T-helper 2 cell treated with Interferon-gamma antibody and Interleukin-4, amounts not matched to agents 5 μg/mL and 100 μg/mL, for 36 hours (primary cell): ENCODE measurements at places on chromosomes 7 and 10.

- peaks cover 73% of the 10 kb centered on the region for H3K4me1 ChIP-seq
- no peaks in the 10 kb centered on the region for H3K27me3 ChIP-seq
- no peak overlapping the region for H3K4me3 ChIP-seq
- peak overlapping the region; percentile 23 for H3K27ac ChIP-seq
- no peak for DNase-seq
- H3K36me3 ChIP-seq, result peaks cover 73% of the 10 kb centered on the region
These were observed 12.3 kb downstream of the CAMK2G start for GRCh38 chr10:73862011-73862410.

- no peak overlapping the region for H3K27ac ChIP-seq
- DNase-seq, result no peak
- H3K4me3 ChIP-seq, result no peak overlapping the region
- H3K36me3 ChIP-seq, result no peaks in the 10 kb centered on the region
These were observed 15.3 kb upstream of the ADAMTS14 start for GRCh38 chr10:70657041-70657440.

DNA sequence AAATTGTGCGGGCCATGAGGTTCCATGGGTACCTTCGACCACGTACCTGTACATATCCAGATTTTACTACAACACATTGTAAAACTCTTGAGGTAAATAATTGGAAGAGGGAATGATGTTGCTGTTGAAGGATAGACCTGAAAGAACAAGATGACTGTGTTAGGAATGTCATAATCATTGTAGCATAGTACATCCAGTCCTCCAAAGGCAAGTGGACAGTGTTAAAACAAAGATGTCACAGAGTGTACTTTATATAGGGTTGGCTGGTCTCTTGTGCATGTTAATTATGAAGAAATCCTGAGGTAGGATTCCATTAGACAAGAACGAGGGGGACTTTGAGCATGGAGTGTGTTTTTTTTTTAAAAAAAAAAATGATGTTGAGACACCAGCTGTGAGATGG lies 30.4 kb downstream of the VWC2 start:
- no peaks in the 10 kb centered on the region for H3K36me3 ChIP-seq
- no peaks in the 10 kb centered on the region for H3K27me3 ChIP-seq
- H3K4me1 ChIP-seq, result no peaks in the 10 kb centered on the region

GRCh38 chr10:5555881-5556280 lies 31.1 kb downstream of the CALML3 start:
- H3K4me1 ChIP-seq, result peaks cover 26% of the 10 kb centered on the region
- no peak for DNase-seq
- no peaks in the 10 kb centered on the region for H3K36me3 ChIP-seq
- no peak overlapping the region for H3K4me3 ChIP-seq
- peaks cover 4% of the 10 kb centered on the region for H3K27me3 ChIP-seq

- H3K27ac ChIP-seq, result no peak overlapping the region
- no peak overlapping the region for H3K4me3 ChIP-seq
- H3K27me3 ChIP-seq, result no peaks in the 10 kb centered on the region
- no peaks in the 10 kb centered on the region for H3K4me1 ChIP-seq
These were observed 133.1 kb upstream of the ADAM12 start for GRCh38 chr10:126521399-126521798.

DNA sequence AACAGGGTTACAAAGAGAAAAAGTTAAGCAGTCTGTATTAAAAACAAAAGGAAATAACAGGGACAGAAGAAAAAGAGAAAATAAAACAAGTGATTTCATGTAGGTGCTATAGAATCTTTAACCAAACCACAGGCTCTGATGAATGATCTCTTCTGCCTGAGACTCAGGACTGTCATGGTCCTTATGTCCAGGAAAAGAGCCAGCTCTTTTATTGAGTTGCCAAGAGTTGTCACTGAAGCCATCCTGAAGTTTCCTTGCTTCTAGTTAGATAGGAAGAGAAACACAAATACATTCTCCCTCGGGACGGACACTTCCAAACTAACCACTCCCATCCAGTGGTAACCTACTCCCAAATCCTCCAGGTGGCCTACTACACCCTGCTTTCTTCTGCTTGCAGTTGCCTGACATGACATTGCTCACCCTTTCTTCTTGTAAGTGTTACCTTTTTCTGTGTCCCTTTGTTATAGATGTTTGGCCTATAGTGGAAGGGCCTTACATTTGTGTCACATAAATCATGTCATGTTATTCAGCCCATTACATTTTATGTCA lies 346.7 kb downstream of the NRG3 start:
- no peaks in the 10 kb centered on the region for H3K4me1 ChIP-seq
- H3K27me3 ChIP-seq, result no peaks in the 10 kb centered on the region
- no peak for DNase-seq
- no peak overlapping the region for H3K4me3 ChIP-seq
- H3K27ac ChIP-seq, result no peak overlapping the region

GRCh38 chr10:44386546-44387052 lies 1.7 kb upstream of the CXCL12 start:
- H3K27me3 ChIP-seq, result peaks cover 34% of the 10 kb centered on the region
- no peak overlapping the region for H3K4me3 ChIP-seq
- no peak overlapping the region for H3K27ac ChIP-seq
- DNase-seq, result no peak

DNA sequence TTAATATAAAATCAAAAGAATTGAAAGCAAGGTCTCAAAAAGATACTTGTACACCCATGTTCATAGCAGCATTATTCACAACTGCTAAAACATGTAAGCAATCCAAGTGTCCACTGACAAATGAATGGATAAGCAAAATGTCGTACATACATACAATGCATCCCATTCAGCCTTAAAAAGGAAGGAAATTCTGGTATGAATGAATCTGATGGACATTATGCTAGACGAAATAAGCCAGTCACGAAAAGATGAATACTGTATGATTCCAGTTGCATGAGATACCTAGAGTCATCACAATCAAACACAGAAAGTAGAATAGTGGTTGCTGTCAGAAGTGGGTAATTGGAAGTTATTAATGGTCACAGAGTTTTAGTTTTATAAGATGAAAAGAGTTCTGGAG lies 9.5 kb upstream of the TAC1 start:
- no peak overlapping the region for H3K27ac ChIP-seq
- H3K4me3 ChIP-seq, result no peak overlapping the region
- no peak for DNase-seq
- H3K36me3 ChIP-seq, result no peaks in the 10 kb centered on the region
- no peaks in the 10 kb centered on the region for H3K27me3 ChIP-seq

DNA sequence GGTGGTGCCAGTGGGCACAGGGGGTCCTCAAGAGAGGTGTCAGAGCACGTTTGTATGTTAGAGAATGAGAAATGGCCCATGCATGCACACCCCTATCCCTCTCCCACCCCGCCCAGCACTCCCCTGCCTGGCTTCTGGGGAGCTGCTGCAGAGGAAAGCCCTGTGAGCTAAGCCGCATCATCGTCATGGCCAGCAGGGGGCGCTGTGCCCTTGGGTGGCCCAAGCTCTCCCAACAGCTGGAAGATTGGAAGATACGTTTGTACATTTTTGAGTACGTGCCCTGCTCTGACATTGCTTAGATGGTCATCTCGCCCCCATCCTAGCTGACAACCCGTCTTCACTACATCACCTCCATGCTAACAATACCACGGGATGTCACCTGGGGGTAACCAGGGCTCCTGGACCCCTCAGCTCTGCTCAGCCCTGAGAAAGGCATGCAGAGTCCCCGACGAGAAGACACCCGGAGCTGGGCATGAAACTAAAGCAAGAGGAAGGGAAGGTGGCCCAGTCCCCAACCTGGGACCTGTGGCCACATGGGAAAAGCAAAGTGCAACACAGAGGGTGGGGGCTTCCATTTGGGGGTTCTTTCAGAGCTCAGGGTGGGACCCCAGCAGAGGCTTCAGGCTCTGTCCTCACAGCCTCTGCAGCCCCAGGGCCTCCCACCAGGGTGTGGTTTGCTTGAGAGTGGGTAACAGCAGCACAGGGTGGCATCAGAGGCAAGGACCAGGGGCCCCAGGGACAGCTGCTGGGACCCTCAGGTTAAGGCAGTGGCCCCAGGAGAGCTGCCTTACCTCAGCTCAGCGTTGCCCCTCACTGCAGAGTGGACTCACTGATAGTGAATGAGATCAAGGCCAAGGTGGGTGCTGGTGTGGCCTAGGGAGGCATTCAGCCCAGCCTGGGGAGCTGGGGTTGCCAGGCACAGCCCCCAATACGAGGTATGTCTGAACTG lies 136.6 kb downstream of the PTPN20 start:
- no peaks in the 10 kb centered on the region for H3K27me3 ChIP-seq
- H3K27ac ChIP-seq, result no peak overlapping the region
- H3K4me1 ChIP-seq, result peaks cover 9% of the 10 kb centered on the region
- no peaks in the 10 kb centered on the region for H3K36me3 ChIP-seq
- no peak overlapping the region for H3K4me3 ChIP-seq

- no peaks in the 10 kb centered on the region for H3K36me3 ChIP-seq
- H3K27ac ChIP-seq, result no peak overlapping the region
- peaks cover 19% of the 10 kb centered on the region for H3K4me1 ChIP-seq
- no peak for DNase-seq
- no peak overlapping the region for H3K4me3 ChIP-seq
- peaks cover 15% of the 10 kb centered on the region for H3K27me3 ChIP-seq
These were observed 24.4 kb downstream of the GSDME start for GRCh38 chr7:24732646-24733413.

- H3K27ac ChIP-seq, result no peak overlapping the region
- H3K27me3 ChIP-seq, result no peaks in the 10 kb centered on the region
- H3K4me3 ChIP-seq, result no peak overlapping the region
- no peaks in the 10 kb centered on the region for H3K36me3 ChIP-seq
- peaks cover 19% of the 10 kb centered on the region for H3K4me1 ChIP-seq
- peak; percentile 45 for DNase-seq
These were observed 66.7 kb upstream of the FGL2 start for GRCh38 chr7:77266291-77266794.

GRCh38 chr7:28433699-28434219 lies 21.4 kb downstream of the CREB5 start:
- no peaks in the 10 kb centered on the region for H3K36me3 ChIP-seq
- H3K27ac ChIP-seq, result no peak overlapping the region
- no peak for DNase-seq

DNA sequence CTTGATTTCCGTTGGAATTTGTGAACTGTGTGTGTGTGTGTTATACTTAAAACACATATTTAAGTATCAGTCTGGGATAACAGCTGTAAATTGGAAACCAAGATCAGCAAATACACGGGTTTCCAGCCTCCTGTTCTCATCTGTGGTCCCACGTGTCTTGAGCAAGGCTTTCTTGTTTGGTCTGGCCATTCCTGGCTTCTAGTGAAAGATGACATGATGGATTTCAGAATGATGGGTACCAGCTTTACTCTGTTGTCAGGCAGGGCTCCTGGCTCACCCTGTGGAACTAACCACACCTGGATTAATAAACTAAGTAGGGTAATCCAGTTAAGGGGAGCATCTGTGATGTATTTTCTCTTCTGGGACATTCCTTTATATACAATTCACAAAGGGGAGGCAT lies 346.2 kb upstream of the AOAH start:
- H3K27me3 ChIP-seq, result no peaks in the 10 kb centered on the region
- peaks cover 31% of the 10 kb centered on the region for H3K36me3 ChIP-seq
- DNase-seq, result no peak
- H3K4me1 ChIP-seq, result peaks cover 15% of the 10 kb centered on the region
- no peak overlapping the region for H3K4me3 ChIP-seq
- no peak overlapping the region for H3K27ac ChIP-seq

DNA sequence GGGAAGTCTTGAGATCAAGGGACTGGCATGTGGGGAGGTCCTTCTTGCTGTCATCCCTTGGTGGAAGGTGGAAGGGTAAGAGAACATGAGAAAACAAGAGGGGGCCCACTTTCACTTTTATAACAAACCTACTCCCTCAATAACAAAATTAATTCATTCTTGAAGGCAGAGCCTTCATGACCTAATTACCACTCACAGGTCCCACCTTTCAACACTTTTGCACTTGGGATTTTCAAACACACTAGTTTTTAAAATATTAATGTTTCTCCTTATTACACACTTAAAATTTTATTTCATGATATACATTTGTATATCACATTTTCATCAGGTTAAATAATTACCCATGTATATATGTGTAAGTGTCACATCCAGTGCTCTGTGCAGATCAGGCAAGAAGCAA lies 2.0 kb downstream of the ST7 start:
- no peak overlapping the region for H3K27ac ChIP-seq
- H3K27me3 ChIP-seq, result peaks cover 4% of the 10 kb centered on the region
- DNase-seq, result no peak
- peaks cover 22% of the 10 kb centered on the region for H3K4me1 ChIP-seq
- H3K36me3 ChIP-seq, result peaks cover 2% of the 10 kb centered on the region

- DNase-seq, result no peak
- H3K36me3 ChIP-seq, result peaks cover 2% of the 10 kb centered on the region
- H3K4me1 ChIP-seq, result no peaks in the 10 kb centered on the region
- no peak overlapping the region for H3K27ac ChIP-seq
- no peaks in the 10 kb centered on the region for H3K27me3 ChIP-seq
- H3K4me3 ChIP-seq, result no peak overlapping the region
These were observed 47.2 kb upstream of the RHEB start for GRCh38 chr7:151566897-151567320.

DNA sequence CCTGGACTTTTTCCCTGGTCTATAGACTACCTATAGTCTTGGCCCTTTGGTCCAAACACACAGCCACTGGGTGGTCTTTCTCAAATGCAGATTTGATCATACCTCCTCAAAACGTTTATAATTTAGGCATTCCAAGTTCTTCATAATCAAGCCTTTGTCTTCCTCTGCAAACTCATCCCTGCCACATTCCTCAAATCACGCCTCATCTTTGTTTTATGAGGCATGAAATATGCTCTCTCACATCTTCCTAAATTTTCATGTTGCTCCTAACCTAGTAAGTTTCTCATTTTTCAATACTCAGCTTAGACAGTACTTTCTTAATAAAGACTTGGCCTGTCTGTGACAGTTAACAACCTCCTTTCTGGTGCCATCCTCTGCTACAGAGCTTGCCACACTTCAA lies 10.9 kb upstream of the HERC4 start:
- peaks cover 12% of the 10 kb centered on the region for H3K4me1 ChIP-seq
- peaks cover 9% of the 10 kb centered on the region for H3K27me3 ChIP-seq
- H3K4me3 ChIP-seq, result no peak overlapping the region
- no peak overlapping the region for H3K27ac ChIP-seq
- no peak for DNase-seq
- H3K36me3 ChIP-seq, result no peaks in the 10 kb centered on the region

- H3K27ac ChIP-seq, result no peak overlapping the region
- no peak overlapping the region for H3K4me3 ChIP-seq
- no peaks in the 10 kb centered on the region for H3K36me3 ChIP-seq
- no peak for DNase-seq
- H3K4me1 ChIP-seq, result peaks cover 8% of the 10 kb centered on the region
- H3K27me3 ChIP-seq, result peaks cover 5% of the 10 kb centered on the region
These were observed 14.6 kb downstream of the ZCWPW1 start for GRCh38 chr7:100413889-100414288.

- no peak overlapping the region for H3K4me3 ChIP-seq
- no peak for DNase-seq
- H3K27ac ChIP-seq, result no peak overlapping the region
- H3K36me3 ChIP-seq, result no peaks in the 10 kb centered on the region
- no peaks in the 10 kb centered on the region for H3K27me3 ChIP-seq
These were observed 243.6 kb downstream of the SKIDA1 start for GRCh38 chr10:21281765-21282484.

- no peak for DNase-seq
- H3K4me3 ChIP-seq, result no peak overlapping the region
- H3K36me3 ChIP-seq, result no peaks in the 10 kb centered on the region
- H3K27ac ChIP-seq, result no peak overlapping the region
- H3K27me3 ChIP-seq, result no peaks in the 10 kb centered on the region
These were observed 43.7 kb upstream of the GNA12 start for GRCh38 chr7:2887816-2888215.

- H3K27ac ChIP-seq, result no peak overlapping the region
- no peak overlapping the region for H3K4me3 ChIP-seq
- H3K36me3 ChIP-seq, result peaks cover 8% of the 10 kb centered on the region
- DNase-seq, result no peak
- H3K4me1 ChIP-seq, result no peaks in the 10 kb centered on the region
These were observed 90.7 kb downstream of the LRRC4 start for GRCh38 chr7:127940381-127941160.
